ENCODE measurements at places on chromosomes 7 and 10.

DNA sequence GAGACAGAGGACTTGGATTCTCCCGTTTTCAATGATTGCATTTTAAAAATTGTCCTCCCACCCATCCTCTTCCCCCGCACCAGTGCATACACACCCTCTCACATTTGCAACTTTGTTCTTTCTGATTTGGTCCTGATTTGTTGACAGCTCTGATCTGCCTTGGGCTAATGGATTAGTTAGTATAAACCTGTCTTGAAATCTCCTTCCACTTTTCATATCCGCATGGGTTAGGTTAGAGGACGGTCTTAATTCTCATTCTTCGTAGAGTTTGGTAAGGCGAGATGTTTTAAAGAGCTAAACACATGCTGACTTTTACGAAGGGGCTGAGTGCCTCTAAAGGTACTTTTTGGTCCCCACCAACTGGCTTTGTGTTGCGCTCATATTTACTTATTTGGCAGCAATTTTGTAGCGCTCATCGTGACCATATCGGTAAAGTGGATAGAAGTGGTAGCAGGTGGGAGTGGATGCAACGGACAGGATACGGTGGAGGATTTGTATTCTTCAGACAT is 1.1 kb downstream of the AHR start:
- DNase-seq, result no peak

DNA sequence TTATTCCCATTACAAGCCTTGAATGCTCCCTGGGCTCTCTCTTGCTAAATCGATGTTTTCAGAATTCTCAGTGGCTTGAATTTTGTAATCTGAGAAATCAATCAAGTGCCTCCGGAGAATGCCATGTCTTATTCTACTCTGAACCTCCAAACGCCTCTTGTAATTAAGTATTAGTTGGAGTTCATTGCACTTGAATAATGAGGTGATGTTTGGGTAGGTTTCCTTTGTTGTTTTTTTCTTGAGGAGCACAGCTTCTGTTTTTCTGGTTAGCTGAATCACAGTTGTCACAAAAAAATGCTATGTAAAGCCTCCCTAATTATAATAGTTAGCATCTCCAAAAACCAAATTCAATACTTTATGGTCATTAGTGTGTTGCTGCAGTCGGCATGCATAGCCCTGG is 100.3 kb downstream of the PLPP4 start:
- DNase-seq, result no peak

DNA sequence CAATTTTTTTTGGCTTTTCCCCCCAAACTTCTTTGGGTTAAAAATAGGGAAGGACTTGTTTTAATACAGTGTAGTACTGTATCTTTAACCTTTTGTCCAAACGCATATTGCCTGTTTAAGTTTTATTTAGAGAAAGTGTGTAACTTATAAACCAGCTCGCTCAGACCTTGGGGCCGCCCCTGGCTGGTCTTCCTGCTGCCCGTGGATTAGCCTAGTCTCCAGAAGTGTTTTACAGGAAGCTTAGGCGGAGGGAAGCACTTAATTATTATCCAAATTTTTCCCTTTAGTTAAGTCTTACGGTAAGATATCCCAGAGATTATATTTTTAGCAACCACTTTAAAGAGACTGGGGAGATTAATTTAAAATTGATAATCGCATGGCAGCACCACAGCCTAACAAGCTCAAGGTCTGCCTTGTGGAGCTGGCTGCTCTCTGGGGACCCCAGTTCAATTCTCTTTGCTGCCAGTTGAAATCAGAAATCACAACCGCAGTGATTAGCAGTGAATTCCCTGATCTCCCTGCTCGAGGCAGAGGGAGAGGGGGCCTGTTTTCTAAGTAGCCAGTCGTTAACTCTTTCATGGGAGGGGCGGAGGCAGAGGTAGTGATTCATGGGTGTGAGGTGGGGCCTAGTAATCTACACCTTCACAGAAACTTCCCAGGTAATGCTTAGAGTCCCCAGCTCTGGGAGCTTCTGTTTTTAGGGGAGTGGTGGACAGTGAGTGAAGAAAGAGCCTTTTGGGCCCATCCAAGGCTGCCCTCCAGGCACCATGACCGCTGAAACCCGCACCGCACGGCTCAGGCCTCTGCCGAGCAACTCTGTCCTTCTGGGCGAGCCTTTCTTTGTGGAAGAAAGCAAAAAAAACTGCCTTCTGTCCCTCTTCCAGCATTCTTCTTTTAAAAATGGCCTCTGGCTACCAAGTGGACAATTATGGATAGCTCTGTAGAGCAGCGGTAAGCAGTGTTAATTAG is 548.7 kb upstream of the GALNT17 start:
- DNase-seq, result no peak

GRCh38 chr7:74164985-74165456 is 9.1 kb upstream of the EIF4H start:
- no peak for DNase-seq

GRCh38 chr7:29300649-29301048 is 106.1 kb downstream of the CHN2 start:
- no peak for DNase-seq

GRCh38 chr10:6486309-6486708 is 93.8 kb downstream of the PRKCQ start:
- DNase-seq, result no peak

DNA sequence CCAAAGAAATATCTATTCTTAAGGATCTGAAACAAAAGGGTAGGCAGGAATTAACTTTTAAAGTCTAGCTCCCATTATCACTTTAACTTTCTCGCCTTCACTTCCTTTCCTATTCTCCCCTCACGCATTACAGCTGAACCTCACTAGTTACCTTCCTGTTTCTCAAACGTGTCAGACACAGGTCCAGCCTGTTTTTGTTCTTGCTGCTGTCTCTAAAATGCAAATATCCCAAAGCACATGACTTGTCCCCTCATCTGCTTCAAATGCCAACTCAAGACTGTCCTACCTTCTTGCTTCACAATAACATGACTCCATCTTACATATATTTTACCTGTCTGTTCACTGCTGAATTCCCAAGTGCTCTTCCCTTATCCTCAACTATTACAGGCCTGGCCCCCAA is 17.6 kb downstream of the ZDHHC6 start:
- DNase-seq, result no peak

DNA sequence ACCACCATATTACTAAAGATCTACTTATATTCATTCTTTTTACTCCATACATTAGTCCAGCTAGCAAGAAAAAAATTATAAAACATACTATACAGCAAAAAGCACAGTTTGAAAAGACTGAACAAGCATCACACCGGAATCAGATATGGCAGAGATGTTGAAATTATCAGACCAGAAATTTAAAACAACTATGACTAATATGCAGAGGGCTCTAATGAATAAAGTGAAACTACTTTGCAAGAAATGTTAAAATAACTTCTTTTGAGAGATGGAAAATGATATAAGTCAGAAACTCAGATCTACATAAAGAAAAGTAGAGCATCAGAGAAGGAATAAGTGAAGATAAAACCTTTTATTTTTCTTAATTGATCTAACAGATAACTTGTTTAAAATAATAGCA is 50.9 kb downstream of the SGCE start:
- DNase-seq, result no peak

GRCh38 chr7:100803398-100804161 is 23.7 kb downstream of the EPHB4 start:
- DNase-seq, result no peak

GRCh38 chr10:7813481-7813880 is 4.8 kb upstream of the TAF3 start:
- DNase-seq, result no peak

DNA sequence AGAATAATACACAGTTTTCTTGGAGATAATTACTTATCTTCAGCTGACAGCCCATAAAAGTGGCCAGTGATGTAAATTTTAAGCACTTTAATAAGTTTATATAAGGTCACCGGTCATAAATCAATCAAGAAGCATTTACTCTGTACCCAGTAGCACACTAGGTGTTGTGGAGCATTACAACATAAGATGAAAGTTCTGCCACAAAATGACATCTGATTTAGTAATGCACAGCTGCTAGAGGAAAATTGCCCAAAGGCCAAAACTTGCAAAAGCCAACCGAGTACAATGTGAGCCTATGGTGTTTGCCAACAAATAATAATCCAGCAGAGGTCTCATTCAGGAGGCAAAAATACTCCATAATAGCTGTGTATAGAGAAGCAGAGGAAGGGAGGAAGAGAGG is 63.6 kb downstream of the GPR37 start:
- no peak for DNase-seq

DNA sequence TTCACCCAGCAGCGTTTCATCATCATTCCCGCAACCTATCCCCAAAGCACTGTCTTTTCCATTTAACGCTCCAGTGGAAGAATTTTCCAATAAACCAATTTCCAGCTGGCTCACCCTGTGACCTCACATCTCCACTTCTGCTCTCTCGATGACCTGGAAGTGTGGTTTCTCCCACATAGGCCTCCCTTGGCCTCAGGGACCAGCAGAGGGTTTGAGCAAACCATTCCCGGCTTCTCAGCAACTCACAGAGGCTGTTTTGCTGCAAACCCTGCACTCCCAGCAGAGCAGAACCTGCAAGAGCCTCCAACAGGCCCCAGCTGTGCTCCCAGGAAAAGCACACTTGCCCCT is 523.0 kb upstream of the FOXK1 start:
- DNase-seq, result no peak

- DNase-seq, result no peak
Observed at GRCh38 chr10:131082991-131083481, 228.5 kb downstream of the TCERG1L start.

GRCh38 chr10:131972474-131973071 is 9.2 kb downstream of the BNIP3 start:
- no peak for DNase-seq

DNA sequence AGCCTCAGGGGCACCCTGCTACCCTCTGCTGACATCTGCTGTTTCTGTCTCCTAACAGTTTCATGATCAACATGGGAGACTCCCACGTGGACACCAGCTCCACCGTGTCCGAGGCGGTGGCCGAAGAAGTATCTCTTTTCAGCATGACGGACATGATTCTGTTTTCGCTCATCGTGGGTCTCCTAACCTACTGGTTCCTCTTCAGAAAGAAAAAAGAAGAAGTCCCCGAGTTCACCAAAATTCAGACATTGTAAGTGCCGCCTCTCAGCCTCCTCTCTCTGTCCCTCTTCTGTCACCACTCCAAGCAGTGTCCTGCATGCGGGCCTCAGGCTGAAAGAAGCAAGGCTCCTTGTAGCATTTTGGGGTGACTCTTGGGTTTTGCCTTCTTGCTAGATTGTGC is 39.0 kb downstream of the POR start:
- no peak for DNase-seq

- no peak for DNase-seq
Observed at GRCh38 chr7:134450294-134451000, 8.5 kb downstream of the AKR1B1 start.

DNA sequence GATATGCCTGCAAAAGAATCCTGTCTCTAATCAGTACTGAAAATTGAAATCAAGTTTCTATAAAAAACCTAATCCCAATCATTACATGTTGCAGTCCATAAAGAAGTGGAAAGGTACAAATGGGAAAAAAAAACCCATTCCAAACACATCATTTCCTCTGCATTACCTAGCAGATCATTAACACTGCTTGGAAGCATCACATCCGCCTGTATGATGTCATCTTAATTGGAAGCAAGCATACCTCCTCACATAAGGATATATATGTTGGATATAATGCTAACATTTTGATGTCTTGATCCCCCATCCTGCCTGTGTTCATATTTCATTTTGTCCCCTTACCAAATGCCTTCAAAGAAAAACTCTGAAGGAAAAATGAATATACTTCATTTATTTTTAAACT is 241.3 kb upstream of the AOAH start:
- DNase-seq, result no peak

DNA sequence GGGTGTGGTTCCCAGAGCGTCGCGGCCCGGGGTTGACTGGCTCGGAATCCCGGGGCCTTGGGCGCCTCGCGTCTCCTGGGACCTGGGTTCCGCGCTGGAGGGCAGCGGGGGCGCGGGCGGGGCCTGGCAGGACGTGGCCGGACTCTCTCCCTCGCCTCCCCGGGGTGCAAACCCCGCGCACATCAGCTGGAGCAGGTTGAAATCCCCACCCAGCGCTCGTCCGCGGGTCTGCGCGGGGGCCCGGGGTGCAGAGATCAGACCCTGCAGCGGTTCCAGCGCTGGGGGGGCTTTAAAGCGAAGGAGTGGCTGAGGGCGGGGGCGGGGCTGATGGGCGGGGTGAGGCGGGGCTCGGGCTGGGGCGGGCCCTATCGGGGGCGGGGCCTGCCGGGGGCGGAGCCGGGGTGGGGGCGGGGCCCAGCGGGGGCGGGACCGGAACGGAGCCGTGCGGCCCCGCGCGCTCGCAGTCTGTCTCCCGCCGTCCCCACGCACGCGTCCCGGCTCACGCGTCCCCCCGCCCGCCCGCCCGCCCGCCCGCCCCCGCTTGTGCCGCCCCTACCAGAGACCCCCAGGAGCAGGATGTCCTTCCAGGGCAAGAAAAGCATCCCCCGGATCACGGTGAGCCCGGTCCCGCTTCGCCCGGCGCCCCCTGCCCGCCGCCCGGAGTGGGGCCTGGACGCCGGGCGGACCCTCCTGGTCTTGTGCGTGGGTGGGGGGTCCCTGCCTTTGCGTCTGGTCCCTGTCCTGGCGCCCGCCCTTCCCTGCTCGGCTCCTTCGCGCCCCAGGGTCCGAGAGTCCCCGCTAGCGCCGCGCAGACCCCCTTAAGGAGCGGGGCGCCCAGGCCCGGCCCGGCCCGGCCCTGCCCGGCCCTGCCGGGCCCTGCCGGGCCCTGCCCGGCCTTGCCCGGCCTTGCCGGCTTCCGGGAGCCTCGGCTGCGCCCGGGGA is at the start of gene DPYSL4:
Gene DPYSL4 (plus strand): TSS at position 461 of the 942 bp plus-strand sequence. CDS start 116 bp downstream, at position 577.
- no peak for DNase-seq

DNA sequence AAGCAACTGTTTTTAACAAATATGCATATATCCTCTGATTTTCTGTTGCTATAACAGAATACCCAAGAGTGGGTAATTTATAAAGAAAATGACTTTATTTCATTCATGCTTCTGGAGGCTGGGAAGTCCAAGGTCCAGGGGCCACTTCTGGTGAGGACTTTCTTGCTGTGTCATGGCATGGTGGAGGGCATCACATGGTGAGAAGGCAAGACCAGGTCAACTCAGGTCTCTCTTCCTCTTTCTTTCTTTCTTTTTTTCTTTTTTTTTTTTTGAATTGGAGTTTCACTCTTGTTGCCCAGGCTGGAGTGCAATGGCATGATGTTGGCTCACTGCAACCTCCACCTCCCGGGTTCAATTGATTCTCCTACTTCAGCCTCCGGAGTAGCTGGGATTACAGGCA is 303.0 kb upstream of the C7orf33 start:
- DNase-seq, result no peak

DNA sequence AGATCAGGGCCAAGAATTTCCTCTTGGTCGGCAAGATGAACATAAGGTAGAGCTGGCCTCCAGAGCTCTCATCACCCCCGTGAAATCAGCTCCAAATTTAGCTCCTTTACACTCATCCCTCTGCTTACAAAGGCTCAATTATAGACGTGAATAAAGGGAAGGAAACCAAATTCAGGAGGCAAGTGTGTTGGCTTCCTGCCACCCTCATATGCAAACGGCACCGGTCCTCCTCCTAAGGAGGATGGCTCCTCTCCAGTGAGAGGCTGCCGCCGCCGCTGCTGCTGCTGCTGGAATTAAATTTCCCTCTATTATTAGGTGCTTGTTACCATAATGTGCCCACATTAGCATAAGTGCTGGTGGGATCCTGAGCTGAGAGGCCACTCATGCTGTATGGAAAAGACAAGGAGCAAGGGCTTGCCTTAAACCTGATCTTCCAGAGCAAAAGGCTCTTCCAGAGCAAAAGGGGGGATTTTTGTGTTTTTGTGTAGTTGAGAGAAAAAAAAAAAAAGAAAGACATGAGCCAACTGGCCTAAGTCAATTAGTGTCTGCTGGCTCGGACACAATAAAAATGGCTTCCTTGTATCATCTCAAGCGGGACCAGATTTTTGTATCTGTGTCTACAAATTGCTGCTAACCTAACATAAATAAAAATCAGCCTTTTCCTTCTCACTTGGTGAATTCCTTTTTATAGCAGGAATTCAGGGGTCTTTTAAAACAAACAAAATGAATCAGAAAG is 68.4 kb downstream of the CDHR3 start:
- no peak for DNase-seq

- DNase-seq, result no peak
Observed at GRCh38 chr10:118720685-118721538, 33.9 kb downstream of the CACUL1 start.
